ENCODE measurements at places on chromosomes 12 and 14. TPM values are rescaled to one million over a fixed set of nuclear protein-coding genes. Genes with fewer than 3 reads are reported as not detected.

The TAPBPL gene
- polyA plus RNA-seq, result 15.9 TPM

The ZC2HC1C gene
- 12.1 TPM for polyA plus RNA-seq

The LARP4 gene
- 8.4 TPM for polyA plus RNA-seq

The DIO3 gene
- 0.95 TPM for polyA plus RNA-seq

The LRP6 gene
- 6.1 TPM for polyA plus RNA-seq

The SLC7A8 gene
- polyA plus RNA-seq, result 70.8 TPM

The COPS7A gene
- 29.5 TPM for polyA plus RNA-seq

The L3HYPDH gene
- polyA plus RNA-seq, result 17.4 TPM

The TSHR gene
- 0.28 TPM for polyA plus RNA-seq

DNA sequence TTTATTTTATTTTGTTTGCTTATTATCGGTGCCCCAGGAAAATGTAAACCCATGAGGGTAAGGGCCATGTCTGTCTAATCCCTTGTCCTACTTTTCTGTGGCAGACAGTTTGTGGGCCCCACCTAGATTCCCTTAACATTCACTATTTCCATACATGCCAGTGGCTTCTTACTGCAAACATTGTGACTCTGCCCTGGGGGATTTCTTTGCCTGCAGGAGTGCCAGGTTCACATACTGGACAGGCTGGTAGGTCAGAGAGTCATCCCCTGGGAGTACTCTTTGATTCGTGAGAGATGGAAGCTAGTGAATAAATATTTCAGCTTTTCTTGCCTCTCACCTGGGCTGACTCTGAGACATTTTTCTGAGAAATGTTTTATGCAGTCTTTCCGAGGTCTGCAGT is 122.8 kb upstream of the TBX5 start:
- no peaks in the 10 kb centered on the region for H3K4me1 ChIP-seq
- H3K36me3 ChIP-seq, result no peaks in the 10 kb centered on the region
- DNase-seq, result no peak
- no peaks in the 10 kb centered on the region for H3K27me3 ChIP-seq

DNA sequence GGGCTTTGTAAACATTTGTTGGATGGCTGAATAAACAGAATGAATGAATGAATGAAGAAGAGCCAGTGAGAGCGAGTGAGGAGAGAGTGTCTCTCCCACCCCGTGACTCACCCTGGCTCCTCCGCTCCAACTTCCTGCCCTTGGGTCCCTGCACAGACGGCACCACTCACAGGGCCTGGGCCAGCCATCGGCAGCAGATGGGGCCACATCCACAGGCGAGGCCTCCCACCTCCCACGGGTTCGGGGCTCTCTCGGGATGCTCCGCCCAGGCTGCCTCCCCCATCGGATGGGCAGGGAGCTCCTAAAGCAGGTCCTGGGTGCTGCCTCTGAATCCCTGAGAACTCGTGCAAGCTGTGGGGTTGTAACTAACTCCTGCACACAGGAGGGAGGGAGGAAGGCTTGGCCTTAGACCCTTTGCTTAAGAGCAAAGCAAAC is 41.3 kb downstream of the CCNK start:
- no peak overlapping the region for H3K4me3 ChIP-seq
- no peaks in the 10 kb centered on the region for H3K4me1 ChIP-seq

GRCh38 chr12:51819736-51820525 is 28.6 kb downstream of the FIGNL2 start:
- peak overlapping the region; percentile 31 for H3K4me3 ChIP-seq
- H3K27me3 ChIP-seq, result no peaks in the 10 kb centered on the region
- H3K4me1 ChIP-seq, result no peaks in the 10 kb centered on the region
- no peak overlapping the region for H3K27ac ChIP-seq
- H3K36me3 ChIP-seq, result no peaks in the 10 kb centered on the region

DNA sequence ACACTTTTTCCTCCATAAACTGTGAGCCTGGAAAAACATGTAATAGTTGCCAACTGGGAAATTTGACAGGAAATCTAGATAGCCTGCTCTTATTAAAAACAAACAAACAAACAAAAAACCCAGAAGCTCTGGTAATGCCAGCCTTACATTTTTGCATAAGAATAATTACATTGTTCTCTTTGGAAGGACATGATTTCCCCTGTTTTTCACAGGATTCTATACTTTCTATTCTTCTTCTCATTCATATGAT is 137.9 kb downstream of the AEBP2 start:
- H3K36me3 ChIP-seq, result no peaks in the 10 kb centered on the region
- H3K27me3 ChIP-seq, result no peaks in the 10 kb centered on the region
- DNase-seq, result no peak
- H3K4me1 ChIP-seq, result no peaks in the 10 kb centered on the region

DNA sequence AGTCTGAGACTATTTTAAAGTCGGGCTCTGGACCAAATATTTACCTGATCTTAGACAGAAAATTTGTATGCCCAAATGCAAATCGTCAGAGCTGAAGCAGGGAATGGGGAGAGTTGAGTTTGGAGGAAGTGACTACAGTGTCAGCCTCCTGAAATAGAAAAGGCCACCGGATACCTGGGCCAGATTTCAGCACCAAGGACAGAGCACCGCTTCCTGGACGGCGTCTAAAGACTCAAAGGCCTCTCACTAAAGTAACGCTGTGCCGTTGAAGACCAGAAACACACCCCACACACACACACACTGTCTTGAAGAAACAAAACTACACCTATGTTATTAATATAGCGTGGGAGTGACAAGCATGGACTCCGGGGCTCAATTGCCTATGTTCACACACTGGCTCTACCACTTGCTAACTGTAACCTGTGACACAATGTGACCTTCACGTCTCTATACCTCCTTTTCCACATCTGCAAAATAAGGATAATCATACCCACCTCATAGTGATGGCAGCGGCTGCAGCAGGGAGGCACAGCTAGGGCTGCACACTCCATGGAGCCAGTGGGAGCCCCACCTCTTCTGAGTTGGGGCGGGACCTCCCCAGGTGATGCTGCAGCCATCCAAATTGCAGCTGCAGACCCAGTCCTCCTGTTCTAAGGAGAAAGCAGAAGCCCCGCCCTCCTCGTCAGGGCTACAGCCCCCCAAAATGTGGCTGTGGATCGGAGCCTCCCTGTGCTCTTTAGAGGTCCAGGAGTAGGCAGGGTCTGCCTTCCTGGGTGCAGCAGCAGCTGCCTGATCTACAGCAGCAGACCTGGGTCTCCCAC is 35.6 kb downstream of the KRT76 start:
- DNase-seq, result peak; percentile 75
- H3K4me1 ChIP-seq, result no peaks in the 10 kb centered on the region
- H3K27me3 ChIP-seq, result no peaks in the 10 kb centered on the region
- H3K36me3 ChIP-seq, result no peaks in the 10 kb centered on the region
- no peak overlapping the region for H3K4me3 ChIP-seq

- no peaks in the 10 kb centered on the region for H3K36me3 ChIP-seq
- H3K4me3 ChIP-seq, result no peak overlapping the region
- H3K27me3 ChIP-seq, result no peaks in the 10 kb centered on the region
- no peak for DNase-seq
- H3K27ac ChIP-seq, result no peak overlapping the region
- H3K4me1 ChIP-seq, result no peaks in the 10 kb centered on the region
Measured at GRCh38 chr14:30921305-30921704, 46.9 kb downstream of the COCH start.

GRCh38 chr14:22497671-22498093 is 91.3 kb downstream of the DAD1 start:
- no peak for DNase-seq
- no peaks in the 10 kb centered on the region for H3K27me3 ChIP-seq
- no peaks in the 10 kb centered on the region for H3K36me3 ChIP-seq
- no peak overlapping the region for H3K27ac ChIP-seq
- no peaks in the 10 kb centered on the region for H3K4me1 ChIP-seq

DNA sequence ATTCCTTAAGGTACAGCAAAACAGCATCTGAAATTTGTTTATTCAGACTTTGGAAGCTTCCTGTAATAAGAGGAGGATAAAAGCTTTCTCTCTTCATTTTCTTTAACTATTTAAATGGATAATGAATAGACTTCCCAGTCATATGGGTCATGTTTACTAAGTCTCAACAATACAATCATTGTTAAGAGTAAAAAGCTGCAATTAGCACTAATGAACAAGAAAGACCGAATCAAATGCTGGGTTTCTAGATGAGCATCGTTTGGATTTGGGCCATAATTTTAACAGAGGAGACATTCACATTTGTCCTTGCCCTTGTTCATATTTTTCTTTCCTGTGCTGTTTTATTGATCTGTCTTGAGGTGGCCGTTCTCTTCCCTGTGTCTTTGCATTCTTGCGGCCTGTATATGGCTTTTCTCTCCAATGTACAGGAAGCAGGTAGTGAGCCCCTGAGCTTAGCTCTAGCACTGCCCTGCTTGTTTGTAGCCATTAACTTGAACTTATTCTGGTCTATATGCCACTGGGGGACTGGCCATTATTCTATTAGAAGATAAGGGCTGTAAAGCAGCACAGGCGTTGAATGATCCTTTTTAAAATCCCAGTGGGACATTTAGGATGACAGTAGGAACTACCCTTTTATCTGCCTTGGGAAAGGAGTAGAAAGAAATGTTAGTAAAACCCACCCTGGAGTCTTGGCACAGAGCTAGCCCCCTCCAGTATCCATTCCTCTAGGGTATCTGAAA is 34.6 kb downstream of the ABHD12B start:
- no peak overlapping the region for H3K27ac ChIP-seq
- H3K36me3 ChIP-seq, result no peaks in the 10 kb centered on the region
- H3K27me3 ChIP-seq, result no peaks in the 10 kb centered on the region
- no peak overlapping the region for H3K4me3 ChIP-seq
- no peak for DNase-seq

DNA sequence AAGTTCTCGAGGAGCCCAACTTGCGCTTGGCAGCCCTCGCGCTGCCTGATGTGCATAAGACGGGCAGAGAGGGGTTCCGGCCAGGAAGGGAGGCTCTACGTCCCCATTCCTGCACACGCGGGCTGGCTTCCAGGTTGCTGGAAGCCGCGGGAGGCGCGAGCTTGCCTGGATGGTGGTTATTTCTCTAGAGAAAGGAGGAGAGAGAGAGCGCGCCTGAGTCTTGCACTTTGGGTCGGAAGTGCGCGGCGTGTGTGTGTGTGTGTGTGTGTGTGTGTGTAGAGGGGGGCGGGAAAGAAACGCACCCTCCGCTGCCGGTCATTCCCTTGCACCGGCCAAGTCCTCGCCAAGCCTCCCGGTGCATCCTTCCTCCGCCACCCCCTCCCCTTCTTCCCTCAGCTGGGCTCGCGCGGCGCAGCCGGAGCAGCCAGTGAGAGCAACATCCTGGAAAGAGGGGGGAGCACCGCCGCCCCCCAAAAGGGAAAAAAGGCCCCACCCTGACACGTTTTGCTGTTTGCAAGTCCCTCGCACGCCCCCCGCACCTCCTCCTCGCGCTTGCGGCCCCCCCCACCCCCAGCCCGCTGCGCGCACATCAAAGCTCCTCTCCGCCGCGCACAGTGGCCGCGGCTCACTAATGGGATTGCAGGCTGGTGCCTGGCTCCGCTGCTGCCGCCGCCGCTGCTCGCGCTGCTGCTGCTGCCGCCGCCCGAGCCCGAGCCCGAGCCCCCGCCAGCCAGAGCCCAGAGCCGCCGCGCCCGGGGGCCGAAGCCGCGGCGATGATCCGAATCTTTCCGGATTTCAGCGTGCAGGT is 4.4 kb upstream of the NPAS3 start:
- peaks cover 7% of the 10 kb centered on the region for H3K4me1 ChIP-seq
- no peak overlapping the region for H3K4me3 ChIP-seq
- DNase-seq, result peak; percentile 71

DNA sequence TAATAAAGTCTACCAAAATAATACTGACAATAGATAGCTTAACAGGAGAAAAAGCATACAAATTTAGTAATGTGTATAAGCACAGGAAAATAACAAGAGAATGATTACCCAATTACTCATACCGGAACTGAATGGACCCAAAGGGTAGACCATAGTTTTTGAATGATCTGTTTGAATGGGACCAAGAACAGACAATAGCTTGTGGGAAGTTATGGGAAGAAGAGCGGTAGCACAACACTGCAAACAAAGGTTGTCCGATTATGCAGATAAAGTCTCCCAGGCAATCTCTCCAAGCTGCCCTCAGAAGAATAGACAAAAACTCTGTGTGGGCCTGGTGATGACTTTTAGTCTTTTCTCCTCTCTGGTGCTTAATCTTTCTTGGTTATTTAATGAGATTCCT is 96.6 kb upstream of the NEDD1 start:
- no peak for DNase-seq
- H3K4me1 ChIP-seq, result no peaks in the 10 kb centered on the region
- no peak overlapping the region for H3K4me3 ChIP-seq

DNA sequence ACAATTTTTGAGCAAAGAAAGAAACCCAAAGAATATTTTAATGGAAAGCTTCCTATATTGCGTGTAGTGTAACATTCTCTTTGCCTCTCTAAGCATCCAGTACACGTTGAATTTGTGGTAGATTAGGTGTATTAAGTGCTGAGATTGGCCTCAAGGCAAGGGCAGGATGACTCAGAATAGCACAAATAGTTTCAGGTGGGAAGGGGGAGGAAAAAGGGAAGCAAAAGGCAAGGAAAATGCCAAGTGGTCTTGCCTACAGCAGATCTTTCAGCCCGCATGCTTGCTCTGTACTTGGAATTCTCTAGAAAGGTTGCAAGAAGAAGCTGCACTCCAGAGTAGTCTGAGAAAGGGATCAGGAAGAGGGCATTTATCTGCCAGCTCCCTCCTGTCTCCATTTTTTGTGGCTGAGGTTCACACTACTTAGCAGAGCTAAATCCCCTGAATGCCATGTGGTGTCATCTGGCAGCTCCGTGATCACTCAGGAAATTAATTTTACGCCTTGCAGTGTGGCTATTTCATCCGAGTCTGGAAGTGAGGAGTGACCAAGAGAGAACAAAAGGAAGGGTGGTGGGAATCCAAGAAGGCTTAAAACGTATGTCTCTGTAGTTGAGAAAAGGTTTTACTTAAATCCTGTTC is 28.5 kb downstream of the CDKN1B start:
- no peaks in the 10 kb centered on the region for H3K27me3 ChIP-seq
- no peak for DNase-seq
- H3K4me3 ChIP-seq, result no peak overlapping the region
- H3K36me3 ChIP-seq, result no peaks in the 10 kb centered on the region
- no peaks in the 10 kb centered on the region for H3K4me1 ChIP-seq

- H3K27ac ChIP-seq, result no peak overlapping the region
- H3K4me3 ChIP-seq, result no peak overlapping the region
- H3K27me3 ChIP-seq, result no peaks in the 10 kb centered on the region
- no peak for DNase-seq
- no peaks in the 10 kb centered on the region for H3K36me3 ChIP-seq
Measured at GRCh38 chr12:132324841-132325732, 4.3 kb downstream of the GALNT9 start.

DNA sequence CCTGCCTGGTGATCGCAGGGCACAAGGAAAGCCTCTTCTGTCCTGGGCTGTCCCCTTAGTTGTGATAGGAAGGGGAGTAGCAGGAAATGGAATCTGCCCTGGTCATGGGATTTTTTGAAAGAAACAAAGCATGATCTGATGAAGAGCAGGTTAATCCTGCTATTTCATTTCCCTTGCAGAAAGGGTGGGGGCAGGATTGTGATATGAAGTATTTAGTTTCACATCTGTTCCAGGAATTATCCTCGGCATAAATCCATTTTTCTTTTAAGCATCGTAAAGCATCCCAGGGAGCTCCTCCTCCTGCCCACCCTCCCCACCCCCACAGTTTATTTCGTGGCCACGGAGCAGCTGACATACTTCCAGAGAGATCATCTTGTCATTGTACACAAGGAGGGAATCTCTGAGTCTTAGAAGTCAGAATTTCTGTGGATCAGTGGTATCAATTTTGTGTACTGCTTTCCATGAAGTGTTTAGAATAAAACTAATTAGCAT is 53.1 kb downstream of the TGFB3 start:
- H3K27me3 ChIP-seq, result no peaks in the 10 kb centered on the region
- H3K27ac ChIP-seq, result no peak overlapping the region
- H3K36me3 ChIP-seq, result no peaks in the 10 kb centered on the region
- DNase-seq, result no peak

- DNase-seq, result no peak
- H3K27ac ChIP-seq, result no peak overlapping the region
- no peaks in the 10 kb centered on the region for H3K4me1 ChIP-seq
Measured at GRCh38 chr14:93564918-93565317, 134.2 kb downstream of the UNC79 start.
